ENCODE measurements at places on chromosomes 7 and 10.

DNA sequence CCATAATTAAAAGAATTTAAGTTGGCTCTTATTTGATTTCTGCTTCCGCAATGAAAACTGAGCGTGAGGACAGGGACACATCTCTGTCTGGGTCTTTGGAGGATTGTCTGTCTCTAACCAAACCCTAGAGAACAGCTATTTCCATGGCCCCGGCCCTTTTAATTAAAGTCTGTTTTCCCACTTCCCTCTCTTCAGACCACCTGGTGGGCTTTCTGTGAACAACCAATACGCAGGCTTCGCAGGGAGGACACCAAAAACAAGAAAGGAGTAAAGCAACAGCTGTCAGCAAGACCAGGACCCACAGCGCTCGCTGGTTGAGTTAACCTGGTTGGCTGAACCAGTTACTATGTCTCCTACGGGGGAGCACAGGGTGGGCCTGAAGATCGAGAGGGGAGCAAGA is 217.1 kb upstream of the FRMD4A start:
- no peak for DNase-seq

DNA sequence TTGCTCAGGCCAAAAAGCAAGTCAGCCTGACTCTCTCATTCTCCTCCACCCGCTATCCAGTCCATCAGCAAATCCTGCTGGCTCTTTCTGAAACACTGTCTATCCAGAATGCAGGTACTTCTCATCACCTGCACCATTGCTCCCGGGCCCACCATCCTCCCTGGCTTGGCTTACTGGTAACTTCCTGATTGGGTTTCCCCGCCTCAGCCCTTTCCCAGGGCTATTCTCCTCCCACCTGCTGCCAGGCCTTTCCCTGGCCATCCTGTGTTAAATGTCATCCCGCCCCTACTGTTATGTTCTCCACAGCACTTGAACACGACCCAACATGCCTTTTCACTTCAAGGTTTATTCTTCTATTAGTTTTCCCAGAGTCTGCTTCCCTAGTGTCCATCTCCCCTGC is 124.0 kb downstream of the CNNM2 start:
- DNase-seq = no peak

DNA sequence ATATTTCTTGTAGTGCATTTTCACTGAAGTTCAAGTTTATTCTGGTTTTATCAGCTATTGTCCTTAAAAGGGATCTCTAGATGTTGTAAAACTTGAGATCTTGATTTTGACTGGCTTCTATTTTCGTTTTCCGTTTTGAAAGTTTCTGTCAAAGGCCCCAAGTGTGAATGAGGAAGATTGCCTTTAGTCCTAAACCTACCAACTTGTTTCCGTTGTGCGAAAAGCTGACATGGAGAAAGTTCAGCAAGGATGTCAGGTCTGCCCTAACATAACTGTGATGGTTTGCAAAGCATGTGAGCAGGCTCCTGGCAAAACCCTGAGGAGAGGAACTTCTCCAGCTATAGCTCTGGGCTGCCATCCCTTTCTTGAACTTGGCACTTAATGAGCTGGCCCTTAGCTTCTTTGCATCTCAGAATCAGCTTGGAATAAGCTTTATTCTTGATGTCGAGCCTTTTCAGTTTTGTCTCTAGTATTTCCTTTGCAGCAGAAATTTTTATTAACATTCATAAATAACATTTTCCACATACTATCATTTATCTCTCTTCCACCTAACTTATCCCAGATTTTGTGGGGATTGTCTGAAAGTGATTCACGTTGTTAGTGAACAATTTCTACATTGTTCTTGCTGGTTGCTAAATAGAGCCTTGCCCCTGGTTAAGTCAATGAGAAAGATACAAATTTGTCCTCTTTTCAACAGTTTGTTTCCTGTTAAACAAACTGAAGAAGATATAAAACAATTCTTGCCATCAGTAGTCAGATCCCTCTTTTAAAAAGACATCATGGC is 559.4 kb downstream of the SUGCT start:
- no peak for DNase-seq

DNA sequence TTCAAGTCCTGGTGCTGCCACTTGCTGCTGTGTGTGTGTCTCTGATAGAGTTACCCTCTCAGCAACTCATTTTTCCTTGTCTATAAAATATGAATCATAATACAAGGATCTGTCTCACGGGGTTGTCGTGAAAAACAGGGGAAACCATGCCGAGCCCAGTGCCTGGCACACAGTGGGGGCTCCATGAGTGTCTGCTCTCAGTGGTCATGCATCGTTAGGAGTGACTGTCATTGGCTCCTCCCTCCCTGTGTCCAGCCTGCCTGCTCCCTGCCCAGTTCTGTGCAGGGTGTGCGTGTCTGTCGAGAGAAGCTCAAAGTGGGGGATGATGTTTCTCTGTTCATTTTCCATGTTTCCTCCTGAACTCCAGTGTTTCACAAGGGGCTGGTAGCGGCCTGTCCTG is 83.6 kb upstream of the LRRC4 start:
- no peak for DNase-seq

- DNase-seq = no peak
Measured at GRCh38 chr10:129786216-129786615, 177.9 kb downstream of the EBF3 start.

GRCh38 chr7:2237109-2237602 is 4.4 kb upstream of the MAD1L1 start:
- no peak for DNase-seq

DNA sequence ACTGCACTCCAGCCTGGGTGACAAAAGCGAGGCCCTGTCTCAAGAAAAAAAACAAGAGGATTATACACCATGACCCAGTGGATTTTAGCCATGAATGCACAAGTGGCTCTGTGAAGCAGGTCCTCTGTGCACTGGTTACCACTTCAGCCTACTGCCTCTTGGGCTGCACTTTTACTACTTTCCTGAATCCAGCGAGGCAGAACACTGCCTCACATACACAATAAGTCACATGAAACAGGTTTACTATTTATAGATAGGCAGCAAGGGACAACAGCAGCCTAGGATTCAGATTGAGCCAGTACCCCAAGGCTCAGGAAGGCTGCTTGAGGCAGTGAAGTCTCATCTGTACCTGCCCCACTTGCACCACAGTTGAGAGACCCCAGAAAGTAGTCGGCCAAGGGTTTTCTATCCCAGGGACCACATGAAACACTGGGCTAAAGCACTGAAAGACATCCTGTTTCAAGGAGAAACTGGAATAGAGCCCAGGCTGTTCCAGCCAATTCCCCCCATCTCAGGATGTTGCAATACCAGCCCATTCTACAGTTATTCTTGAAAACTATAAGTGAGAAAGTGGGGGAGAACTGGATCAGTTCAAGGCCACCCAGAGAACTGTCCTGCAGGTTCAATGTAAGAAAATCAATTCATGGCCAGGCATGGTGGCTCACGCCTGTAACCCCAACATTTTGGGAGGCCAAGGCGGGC is 10.3 kb upstream of the OGDH start:
- no peak for DNase-seq

DNA sequence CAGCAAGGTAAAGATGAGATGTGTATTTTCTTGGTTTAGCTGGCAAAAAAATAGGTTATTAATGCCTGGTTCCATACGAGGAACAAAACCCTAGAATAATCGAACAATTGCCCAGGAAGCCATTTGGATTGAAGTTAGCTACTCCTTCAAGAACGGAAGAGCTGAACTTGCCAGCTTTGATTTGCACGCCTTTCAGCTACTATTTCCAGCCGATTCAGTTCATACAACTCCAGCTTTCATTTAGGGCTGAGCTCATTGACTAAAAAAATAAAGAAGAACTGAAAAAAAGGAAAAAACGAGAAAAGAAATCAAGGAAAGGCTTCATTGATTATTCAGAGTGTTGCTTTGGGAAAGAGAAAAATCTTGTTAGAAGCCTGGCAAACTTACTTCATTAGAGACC is 60.4 kb downstream of the PTN start:
- no peak for DNase-seq

GRCh38 chr10:94424714-94425337 is 22.5 kb downstream of the TBC1D12 start:
- no peak for DNase-seq

DNA sequence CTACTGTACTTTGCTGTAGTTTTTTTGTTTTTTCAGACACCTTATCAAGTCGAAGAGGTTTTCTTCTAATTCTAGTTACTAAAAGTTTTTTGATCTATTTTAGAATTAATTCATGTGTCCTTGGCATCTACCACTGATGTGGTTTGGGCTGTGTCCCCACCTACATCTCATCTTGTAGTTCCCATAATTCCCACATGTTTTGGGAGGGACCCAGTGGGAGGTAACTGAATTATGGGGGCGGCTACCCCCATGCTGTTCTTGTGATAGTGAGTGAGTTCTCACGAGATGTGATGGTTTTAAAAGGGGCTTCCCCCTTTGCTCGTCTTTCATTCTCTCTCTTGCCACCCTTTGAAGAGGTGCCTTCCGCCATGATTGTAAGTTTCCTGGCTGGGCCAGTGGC is 154.6 kb upstream of the EEPD1 start:
- no peak for DNase-seq

- DNase-seq = no peak
Measured at GRCh38 chr10:72746426-72747363, 54.8 kb downstream of the MCU start.

DNA sequence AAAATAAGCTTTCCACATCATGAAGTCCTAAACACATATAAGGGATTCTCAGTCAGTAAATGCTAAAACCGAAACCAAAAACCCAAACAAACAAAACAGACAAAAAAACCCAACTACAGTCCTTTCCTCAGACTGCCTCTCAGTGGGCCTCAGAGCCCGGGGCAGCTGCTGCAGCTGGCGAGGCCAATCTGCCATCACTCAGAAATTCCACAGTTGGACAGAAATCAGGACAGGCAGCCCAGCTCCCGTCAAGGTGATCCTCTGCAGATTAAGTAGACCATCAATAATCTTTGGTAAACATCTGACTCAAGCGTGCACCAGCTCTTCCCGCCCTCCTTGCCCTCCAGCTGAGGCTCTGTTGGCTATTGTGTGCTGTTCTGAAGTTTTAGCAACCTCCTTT is 142.2 kb downstream of the ATXN7L1 start:
- DNase-seq = no peak

GRCh38 chr10:80539421-80540031 is 1.8 kb downstream of the SH2D4B start:
- DNase-seq = no peak

DNA sequence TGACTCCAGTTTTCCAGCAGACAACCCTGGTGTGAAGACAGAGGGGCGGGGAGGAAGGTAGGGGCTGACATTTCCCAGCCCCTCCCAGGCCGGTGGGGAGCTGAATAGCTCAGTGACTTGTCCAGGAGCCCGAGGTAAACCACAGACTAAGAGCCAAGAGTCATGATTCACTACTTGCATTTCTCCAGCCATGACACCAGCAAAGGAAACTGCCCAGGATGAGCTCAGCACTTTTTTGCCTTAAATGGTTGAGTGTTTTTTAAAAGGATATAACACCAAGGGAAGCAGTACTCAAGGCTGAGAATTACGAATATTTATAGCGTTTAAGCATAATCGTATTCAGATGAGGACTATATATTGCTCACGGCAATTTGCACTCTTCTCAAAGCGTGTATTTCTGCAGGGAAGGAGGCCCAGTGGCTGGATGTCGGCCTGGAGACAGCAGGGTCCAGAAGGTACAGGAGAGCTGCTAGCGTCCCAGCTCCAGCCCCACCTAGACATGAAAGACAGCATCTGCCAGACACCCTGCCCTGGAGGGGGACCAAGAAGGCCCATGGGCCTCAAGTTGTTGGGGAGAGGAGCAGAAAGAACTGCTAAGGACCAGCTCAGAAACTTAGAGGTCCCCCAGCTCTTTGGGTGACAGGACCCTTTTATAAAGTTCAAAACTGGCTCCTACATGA is 141.4 kb downstream of the GRID1 start:
- peak; percentile 37 for DNase-seq

DNA sequence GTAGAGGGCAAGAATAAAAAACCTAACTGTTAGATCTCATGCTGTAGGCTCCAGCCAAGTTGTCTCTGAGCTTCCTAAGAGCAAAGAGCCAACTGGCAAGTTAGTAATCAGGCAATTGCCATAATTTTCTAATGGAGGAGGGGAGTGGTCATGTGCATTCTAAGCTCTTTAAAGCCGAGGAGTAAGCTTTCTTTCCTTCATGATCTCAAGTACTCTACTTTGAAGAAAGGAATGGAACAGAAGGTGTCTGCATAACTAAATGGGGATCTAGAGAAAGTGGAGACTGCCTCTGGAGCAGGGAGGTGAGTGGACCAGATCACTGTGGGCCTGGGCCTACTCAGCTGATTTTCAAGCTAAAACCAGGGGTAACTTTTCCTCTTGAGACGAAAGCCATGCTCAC is 37.7 kb upstream of the TOMM7 start:
- no peak for DNase-seq

- peak; percentile 80 for DNase-seq
Measured at GRCh38 chr7:80929619-80930018, 10.8 kb upstream of the SEMA3C start.

- DNase-seq = peak; percentile 85
Measured at GRCh38 chr7:151232917-151233701, 826 bp downstream of the CHPF2 start.

DNA sequence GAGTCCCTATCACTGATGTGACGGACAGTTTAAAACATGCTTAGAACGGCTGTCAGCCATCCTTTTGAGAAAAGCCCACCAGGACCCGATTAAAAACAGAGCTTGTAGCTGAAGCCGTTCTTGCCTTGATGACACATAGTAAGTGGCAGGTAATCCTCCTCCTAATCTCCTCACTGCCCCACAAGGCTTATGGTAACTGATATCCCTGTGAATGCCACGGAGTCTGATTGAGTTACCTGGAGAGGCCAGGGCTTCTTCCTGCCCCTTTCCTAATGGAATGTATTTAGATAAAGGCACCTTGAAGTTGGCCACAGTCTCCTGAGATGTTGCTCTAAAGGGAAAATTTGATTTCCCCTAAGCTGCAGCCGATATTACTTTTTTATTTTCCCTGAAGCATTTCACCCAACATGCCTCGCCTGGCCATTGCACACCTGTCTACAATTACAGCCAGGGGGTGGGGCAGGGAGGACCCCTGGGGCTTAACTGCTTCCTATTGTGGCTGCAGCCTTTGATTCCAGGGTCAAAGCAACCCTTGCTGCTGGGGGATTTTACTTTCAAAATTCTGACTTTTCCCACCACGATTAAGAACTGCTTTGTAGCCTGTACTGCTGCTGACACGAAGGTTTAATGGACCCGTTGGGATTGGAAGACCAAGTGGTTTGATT is 169.0 kb upstream of the GPR26 start:
- no peak for DNase-seq

DNA sequence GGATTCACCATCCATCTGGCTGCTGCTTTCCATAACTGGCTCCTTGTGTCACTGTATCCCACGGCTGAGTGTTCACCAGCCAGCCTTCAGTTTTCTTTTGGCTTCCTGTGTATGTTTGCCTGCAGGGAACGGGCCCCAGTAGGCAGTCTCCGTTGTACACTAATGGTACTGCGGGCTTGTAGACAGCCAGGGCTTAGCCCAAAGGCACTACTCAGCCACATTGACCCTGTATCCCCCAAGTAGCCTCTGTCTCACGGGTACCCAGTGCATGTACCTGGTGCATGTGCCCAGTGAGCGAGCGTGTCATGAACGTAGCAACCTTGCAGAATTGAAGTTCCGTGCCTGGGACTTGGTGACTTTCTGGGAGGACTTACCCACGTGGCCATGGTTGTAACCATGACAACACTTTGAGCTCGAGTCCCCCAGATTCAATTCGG is 6.1 kb downstream of the PFKFB3 start:
- DNase-seq = no peak
